A673 (cell line): ENCODE measurements at places on chromosomes 13 and 19.
A peak's percentile ranks its signal among the peaks of the same experiment; 100 is the strongest.

DNA sequence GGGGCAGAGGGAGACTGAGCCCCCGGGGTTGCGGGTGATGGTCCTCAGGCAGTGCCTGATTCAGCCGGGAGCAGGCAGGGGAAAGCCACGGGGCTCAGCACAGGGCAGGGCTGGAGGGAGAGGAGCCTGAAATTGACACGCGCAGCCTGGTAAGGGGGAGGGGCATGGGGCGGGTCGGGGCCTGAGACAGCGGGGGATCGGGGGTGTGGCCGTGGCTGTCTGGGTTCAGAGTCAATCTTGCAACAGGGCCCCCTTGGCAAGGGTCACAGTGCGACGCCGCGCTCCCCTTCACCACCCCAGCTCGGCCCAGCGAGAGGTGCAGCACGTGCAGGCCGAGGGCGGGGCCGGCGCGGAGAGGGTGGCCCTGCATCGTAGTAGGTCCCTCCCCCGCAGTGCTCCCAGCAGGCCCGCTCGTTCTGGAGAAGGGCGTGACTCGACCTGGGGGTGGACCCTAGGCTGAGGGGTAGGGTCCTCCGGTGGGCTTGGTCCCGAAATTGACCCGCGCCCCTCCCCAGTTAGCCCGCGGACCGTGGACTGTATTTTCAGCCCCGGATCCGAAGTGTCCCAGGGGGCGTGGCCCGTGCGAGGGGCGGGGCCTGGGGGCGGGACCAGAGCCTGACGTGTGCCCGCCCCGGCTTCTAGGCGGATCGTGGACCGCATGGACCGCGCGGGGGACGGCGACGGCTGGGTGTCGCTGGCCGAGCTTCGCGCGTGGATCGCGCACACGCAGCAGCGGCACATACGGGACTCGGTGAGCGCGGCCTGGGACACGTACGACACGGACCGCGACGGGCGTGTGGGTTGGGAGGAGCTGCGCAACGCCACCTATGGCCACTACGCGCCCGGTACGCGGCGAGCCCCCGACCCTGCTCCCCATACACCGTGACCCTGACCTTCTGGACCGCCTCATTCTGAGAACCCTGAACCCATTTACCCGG is 6.0 kb downstream of the RCN3 start:
- DNase-seq, result peak; percentile 81

- no peak for DNase-seq
Measured at GRCh38 chr19:6433663-6434062, at the start of gene SLC25A41. SLC25A41 (minus strand) TSS chr19:6433763; CDS start chr19:6433693, 70 bp downstream.

DNA sequence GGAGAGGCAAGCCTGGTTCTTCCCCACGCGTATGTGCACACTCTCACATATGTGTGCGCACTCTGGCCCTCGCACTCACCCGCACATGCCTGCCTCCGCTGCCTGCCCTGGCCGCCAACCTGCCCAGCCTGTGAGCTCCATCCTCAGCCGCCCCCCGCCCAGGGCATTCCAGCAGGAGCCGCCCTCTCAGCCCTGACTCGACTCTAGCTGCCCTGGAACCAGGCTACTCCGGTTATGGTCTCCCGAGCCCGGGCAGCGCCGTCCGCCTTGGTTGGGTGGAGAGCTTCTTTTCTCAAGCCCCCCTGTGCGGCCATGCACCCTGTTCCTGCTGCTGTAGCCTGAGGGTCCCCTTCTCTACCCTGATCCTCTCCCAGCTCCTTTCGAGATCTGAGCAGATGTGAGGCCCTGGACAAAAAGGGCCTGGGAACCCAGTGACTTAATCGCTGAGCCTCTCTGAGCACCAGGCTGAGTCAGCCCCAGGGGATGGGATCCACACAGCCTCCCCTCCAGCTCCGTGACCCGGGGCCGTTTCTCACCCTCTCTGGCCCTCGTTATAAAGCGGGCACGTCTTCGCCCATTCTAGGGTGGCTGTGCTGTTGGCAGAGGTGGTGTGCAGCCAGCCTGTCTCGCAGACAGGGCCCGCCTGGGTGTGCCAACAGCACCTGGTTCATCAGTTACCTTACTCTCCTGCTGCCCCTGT is 191.5 kb downstream of the TEX29 start:
- DNase-seq, result no peak

DNA sequence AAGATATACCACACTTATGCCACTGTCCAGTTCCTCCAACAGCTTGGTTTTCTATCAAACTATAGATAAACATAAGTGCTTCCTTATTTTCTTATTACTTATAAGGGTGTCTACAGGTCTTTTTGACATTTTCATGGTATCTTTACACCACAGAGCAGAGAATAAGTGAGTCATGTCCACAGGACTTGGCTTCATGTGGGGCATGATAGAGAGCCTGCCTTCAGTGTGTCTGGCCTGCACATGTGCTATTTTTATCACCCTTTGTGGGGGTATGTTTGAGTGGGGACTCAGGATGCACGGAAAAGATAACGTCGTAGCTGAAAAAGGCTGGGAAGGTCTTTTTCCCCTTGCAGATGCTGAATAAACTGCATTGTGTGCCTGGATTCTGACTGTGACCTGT is 8.1 kb upstream of the STOML3 start:
- DNase-seq, result no peak
